Stimulated activated CD4-positive, alpha-beta T cell treated with anti-CD3 and anti-CD28 coated beads, TNF-alpha, amount 100 ng/mL, for 1 hour (primary cell): ENCODE measurements at places on chromosomes 3 and 15.

GRCh38 chr15:52796228-52796521 lies 6.0 kb upstream of the ONECUT1 start:
- DNase-seq, result no peak

- no peak for DNase-seq
Observed at GRCh38 chr3:110262896-110263295, 808.7 kb upstream of the NECTIN3 start.

GRCh38 chr3:142507241-142507640 lies 59.4 kb upstream of the XRN1 start:
- DNase-seq, result no peak

- DNase-seq, result no peak
Observed at GRCh38 chr3:72961752-72962151, 34.9 kb upstream of the PPP4R2 start.

- no peak for DNase-seq
Observed at GRCh38 chr3:117537949-117538348, 828.4 kb downstream of the TUSC7 start.

DNA sequence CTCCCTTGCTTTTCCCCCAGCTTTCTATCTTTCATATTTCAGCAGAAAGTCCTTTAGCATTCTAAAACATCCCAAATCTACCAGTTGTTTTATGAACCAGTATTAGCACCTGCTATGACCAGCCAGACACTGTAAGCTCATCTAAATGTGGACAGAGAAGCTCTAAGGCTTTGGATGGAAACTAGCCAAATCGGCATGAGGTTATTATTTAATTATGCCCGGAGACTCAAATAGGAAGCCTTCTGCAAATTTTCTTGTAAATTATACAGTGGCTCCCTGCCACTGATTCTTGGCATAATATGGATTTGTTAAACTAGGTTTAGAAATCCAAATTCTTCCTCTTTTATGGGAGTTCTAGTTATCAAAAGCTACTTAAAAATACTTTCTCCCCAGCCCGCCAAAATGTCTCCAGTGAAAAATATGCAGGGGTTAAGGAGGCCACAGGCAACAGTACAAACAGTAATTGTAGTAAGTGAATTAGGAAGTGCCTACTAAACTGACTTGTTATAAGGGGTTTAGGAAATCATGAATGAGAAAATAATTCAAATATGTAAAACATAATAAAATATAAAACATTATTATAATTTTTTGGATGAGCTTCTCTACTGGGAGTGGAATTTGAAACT lies 15.4 kb downstream of the MYH15 start:
- DNase-seq, result no peak

GRCh38 chr3:33173103-33173502 lies 45.5 kb downstream of the SUSD5 start:
- DNase-seq, result no peak

DNA sequence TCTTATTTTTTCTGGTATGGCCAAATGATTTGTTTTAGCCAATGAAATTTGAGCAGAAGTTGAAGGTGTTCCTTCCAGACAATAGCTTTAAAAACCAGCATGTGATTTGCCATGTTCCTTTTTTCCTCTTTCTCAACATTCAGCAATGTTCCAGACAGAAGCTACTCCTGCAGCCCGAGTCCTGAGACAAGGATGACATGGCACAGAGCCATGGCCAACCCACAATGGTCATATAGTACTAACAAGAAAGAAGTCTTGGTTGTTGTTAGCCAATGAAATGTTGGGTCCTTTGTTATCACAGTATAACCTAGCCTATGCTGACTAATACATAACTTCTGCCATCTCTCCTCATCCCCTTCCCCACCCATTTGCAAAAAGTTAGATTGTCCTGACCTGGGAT lies 211.1 kb upstream of the STT3B start:
- DNase-seq, result no peak

DNA sequence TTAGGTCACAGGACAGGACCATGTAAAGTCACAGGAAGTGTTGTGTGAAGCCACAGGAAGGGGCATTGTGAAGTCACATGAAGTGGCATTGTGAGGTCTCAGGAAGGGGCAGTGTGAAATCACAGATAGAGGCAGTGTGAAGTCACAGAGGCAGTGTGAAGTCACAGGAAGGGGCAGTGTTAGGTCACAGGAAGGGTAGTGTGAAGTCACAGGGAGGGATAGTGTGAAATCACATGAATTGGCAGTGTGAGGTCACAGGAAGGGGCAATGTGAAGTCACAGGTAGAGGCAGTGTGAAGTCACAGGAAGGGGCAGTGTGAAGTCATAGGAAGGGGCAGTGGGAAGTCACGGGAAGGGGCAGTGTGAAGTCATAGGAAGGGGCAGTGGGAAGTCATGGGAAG lies 37.9 kb downstream of the GASK1A start:
- DNase-seq, result no peak

- DNase-seq, result no peak
Observed at GRCh38 chr3:40829876-40830275, 305.1 kb downstream of the ZNF621 start.

- DNase-seq, result no peak
Observed at GRCh38 chr3:94927175-94927574, 864.3 kb downstream of the NSUN3 start.

GRCh38 chr3:60948488-60948887 lies 302.8 kb downstream of the FHIT start:
- no peak for DNase-seq

DNA sequence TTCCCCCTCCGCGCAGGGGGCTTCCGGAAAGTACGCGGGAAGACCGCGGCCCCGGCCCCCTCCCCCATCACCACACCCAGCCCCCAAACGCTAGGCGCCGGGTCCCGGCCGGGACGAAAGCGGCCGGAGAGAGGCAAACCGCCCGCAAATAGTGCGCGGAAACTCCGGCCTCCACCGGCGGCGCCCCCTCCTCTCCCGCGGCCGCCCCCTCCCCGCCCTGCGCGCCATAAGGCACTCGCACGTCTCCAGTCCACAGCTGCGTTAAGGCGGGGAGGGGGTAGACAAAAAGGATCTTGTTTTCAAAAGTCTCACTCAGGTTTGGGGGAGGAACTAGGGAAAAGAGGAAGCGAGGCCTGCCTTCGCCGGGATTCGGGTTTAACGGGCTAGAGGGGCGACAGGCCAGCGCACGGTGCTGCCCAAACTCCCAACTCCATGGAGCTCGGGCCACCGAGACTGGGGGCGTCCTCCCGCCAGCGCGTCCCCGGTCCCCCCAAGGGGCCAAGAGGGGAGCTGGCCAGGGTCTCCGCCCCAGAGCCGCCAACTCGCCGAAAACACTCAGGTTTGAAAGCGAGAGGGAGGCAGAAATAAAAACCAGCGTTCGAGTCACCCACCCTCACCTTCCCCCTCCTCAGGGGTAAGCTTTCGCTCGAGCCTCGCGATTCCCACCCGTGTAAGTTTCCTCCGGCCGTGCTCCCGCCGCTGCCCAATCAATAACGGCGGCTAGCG lies 1.8 kb downstream of the ANP32A start:
- DNase-seq, result no peak

DNA sequence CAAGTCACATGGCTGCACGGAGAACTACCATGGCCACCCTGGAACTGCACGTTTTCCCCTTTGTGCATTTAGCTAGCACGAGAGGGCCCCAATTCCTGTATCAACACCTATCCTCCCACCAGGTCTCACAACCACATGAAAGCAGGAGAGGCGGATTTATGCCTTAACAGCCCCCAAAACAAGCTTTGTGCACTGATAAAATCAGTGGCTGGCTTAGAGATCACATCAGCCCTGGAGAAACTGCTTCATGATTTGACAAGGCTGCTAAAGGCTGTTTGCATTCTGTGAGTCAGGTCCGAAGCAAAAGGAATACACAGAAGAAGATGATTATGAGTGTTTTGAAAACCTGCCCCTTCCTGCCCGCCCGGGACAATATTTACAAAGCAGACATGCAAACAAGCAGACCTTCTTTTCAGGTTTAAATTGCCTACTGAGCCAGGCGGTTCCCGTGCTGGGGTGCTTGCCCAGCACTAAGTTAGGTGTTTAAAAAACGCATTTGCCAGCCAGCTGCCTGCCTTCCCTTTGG lies 25.9 kb downstream of the CEMIP start:
- DNase-seq, result no peak

DNA sequence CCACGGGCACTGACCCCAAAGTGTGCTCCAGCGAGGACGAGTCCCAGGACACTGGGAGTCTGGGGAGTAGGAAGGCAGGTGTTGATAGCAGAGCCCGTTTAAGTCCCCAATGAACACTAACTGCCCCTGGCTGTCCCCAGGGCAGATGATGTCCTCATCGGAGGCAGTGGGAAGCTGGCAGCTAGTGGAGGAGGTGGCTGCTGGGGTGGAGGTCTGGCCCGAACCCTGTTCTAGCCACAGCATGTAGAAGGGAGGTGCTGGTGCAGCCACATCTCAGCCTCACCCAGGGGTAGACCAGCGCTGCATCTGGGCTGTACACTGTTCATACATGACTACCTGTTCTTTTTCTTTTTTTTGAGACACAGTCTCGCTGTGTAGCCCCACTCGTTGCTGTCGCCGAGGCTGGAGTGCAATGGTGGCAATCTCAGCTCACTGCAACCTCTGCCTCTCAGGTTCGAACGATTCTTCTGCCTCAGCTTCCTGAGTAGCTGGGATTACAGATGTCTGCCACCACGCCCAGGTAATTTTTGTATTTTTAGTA lies 51.8 kb downstream of the KLF13 start:
- DNase-seq, result no peak

- no peak for DNase-seq
Observed at GRCh38 chr15:57720867-57721266, 14.4 kb downstream of the POLR2M start.

GRCh38 chr3:26375843-26376530 lies 246.6 kb upstream of the LRRC3B start:
- DNase-seq, result no peak

DNA sequence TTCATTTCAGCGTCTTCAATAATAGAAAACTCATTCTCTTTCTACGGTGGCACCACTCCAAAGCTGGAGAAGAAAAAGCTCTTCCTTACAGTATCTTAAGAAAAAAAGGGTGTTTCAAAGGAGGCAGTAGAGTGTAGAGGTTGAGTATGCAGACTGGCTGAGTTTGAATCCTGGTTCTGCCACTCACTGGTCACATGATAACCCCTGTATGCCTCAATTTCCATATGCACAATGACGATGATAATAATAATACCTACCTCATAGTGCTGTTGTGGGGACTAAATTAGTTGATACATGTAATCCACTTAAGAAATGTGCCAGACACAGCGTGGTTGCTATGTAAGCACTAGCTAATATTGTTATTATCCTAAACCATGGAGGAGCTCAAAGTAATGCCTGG lies 4.5 kb downstream of the ANP32A start:
- DNase-seq, result no peak

DNA sequence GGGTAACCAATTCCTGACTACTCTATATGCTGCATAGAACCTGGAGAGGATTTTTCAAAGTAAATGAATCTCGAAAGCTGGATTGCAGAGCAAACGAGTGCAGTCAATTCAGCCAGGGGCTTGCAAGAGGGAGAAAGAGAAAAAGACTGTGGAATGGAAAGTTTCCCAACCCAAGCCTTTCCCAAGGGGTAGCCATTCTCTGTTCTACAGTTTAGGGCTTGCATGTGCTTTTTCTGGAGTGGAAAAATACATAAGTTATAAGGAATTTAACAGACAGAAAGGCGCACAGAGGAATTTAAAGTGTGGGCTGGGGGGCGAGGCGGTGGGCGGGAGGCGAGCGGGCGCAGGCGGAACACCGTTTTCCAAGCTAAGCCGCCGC lies 511 bp upstream of the RARB start:
- no peak for DNase-seq

DNA sequence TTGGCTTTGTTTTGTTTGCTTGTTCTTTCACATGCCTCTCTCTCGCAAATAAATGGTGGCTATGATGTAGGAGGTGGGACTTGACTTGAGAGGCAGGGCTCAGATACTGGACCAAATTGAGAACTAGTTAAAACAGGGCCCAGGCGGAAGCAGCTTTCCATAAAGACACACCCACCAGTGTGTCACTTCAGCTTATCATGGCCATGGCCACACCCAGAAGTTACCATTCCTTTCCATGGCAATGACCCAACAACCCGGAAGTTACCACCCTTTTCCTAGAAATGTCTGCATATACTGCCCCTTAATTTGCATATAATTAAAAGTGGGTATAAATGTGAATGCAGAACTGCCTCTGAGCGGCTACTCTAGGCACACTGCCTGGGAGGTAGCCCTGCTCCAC lies 62.6 kb upstream of the CNTN4 start:
- DNase-seq, result no peak

- DNase-seq, result no peak
Observed at GRCh38 chr3:182978387-182978786, 2.0 kb downstream of the DCUN1D1 start.

DNA sequence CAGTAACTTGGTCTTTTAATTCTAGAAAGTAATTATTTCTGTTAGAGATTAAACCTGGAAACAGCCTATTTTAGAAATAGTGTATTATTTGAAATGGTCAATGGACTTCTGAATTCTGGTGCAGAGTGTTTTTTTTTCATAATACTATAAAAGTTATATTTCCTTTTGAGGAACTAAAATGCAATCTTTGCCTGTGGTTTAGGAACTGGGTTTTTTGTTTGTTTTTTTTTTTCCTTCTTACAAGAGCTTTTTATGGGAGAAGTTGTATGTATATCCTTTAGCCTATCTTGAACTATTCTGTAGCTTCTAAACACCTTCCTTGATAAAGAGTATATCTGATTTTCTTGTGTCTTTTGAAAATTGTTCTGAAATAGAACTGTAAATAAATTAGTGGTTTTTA lies 88.3 kb downstream of the ARIH1 start:
- DNase-seq, result no peak

DNA sequence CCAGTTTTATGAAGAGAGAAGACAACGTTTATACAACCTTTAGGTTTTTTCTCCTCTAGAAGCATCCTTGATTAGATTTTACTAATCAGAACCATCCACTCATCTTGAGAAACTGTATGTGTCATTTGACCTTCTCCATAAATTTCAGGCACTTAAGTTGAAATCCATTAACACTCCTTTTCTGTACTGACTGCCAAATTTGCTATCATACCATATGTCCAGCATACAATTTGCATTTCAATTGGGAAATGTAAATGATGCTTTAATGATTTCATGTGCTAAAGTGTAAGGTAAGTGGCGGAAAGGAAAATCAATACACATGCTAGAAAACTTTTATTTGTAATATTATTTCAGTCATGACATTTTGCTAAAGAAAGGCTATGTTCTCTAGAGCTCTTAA lies 731.6 kb downstream of the GBE1 start:
- DNase-seq, result no peak

DNA sequence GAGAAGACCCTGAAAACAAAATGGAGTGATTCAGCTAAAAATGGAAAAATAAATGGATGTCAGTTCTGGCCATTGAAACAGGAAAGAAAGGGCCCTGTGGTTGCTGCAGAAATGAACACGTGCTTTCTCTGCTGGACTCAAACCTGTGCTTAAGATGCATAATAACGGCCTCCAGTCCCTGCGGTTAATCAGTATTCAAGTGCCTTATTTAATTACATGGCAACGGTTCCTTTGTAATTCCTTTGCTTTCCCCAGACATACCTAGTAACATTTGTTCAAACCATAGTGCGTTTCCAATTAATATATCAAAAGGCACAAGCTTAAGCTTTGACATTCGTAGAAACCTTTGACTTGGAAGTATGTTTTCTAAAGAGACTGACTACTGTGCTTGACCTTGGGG lies 428.3 kb downstream of the GABRG3 start:
- no peak for DNase-seq
